Jurkat, Clone E6-1 (cell line): ENCODE measurements at places on chromosomes 11 and 22.

DNA sequence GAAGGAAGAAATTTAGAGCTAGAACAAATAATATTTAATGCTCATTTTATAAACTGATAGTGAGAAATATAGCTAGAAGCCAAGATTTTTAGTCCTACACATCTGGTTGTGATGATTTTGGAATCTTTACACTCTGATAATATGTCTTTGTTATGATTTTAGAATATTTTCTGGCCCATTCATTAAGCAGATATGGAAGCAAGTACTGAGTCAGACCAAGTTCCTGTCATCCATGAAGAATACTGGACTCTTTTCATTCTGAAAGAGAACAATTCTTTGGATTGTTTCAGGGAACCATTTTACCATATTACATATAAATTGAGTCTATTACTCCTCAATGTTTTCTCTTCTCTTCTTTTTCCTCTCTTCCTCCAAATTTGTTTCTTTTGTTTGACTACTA, 227.4 kb downstream of the TMEM135 start:
- DNase-seq, result no peak

DNA sequence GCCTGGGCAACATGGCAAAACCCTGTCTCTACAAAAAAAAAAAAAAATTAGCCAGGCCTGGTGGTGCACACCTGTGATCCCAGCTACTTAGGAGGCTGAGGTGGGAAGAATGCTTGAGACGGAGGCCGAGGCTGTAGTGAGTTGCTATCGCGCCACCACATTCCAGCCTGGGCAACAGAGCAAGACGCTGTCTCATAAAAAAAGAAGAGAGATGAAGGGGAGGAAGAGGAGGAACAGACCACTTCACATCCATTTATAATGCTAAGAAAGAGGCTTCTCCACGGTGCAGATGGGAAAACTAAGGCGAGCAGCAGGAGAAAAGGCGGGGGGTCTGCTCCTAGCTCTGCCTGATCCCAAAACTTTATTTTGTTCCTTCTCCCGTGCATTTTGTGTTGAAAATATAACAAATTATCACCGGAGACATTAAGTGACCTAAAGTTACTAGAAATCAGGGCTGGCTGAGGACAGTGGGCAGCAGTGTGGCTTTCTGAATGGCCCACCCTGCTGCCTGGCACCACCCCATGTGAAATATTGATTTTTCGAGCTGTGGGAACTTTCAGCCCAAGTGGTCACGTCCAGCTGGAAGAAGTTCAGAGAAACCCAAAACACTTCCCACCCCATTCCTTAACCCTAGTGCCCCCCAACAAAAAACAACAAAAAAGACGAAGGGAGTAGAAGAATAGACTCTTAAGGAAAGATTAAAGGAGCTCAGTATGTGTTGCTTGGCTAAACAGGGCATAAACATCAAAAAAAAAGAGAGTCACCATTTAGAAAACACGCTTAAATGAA, 9.5 kb downstream of the MYH9 start:
- DNase-seq, result no peak

DNA sequence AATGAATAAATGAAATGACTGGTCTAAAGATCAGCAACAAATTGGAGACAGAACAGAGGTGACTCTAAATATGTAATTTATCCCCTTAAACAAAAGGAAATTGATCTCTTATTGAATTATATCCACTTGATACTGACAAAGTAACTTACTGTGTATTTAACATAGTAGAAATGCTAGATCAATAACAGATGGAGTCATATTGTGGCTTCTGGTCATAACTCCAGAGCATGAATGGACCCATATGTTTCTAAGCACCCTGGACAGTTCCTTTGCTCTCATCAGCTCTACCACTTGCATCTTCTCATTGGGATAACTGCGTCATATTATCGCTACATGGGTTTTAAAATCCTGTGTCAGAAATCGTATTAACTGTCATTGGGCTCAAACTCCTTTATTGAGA, 222.3 kb downstream of the ETS1 start:
- peak; percentile 58 for DNase-seq

DNA sequence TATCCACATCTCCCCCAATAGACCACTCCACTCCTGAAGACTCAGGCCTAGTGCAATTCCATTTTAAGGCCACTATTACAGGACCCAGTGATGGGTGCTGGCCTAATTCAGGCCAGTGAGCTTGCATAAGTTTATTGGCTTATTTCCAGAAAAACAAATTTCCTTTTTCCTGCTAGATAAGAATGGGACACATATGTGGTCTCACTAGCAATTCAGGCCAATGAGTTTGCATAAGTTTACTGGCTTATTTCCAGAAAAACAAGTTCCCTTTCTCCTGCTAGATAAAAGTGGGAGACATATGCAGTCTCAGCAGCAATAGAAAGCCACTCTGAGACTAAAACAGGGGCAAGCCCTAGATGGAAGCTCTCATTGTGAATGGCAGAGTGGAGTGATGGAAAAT, 22.4 kb downstream of the ADM start:
- no peak for DNase-seq

DNA sequence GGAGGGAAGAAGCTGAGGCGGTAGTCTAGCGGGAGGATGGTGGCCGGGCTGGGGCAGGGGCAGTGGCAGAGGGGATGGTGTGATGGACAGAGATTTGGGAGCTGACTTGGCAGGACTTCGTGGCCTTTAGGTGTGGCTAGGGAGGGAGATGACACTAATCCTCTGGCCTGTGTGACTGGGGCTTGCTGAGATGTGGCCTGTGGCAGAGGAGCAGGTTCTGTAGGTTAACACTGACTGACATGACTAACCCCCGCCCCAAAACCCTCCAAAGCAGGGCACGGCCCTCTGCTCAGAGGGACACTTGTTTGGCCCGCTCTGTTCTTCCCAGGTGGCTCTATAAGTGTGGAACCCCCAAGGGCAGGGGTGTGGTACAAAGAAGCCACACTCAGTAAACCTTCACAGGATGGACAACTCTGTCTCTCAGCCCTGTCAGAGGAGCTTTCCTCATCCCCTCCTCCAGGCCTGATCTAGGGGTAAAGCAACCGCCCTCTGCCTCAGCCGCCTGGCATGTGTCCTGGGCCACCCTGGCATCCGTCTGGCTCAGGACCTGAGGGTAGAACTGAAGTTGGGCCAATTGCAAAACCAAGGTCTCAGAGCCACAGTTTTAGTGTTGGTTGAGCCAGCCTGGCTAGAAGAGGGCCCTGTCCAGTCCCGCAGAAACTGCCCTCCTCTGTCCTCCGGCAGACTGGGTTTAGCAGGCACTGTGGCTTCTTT, 15.6 kb downstream of the TOM1 start:
- no peak for DNase-seq

DNA sequence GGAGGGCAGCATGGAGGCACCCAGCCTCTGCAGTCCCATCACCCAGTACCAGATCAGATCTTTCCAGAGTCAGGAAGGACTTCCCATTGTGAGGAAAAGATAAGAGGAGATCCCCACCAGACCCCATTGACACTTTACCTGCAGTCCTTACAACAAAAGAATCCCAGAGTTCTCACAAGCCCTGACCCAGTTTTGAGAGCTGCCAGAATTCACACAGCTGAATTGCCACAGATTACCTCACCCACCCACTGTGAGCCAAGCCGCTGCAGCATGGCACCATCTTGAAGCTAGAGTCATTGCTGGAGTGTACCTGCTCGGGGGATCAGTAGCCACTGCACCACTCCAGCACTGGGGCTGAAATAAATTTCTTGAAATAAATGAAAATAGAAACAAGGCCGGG, 91.8 kb upstream of the UBASH3B start:
- no peak for DNase-seq

GRCh38 chr11:90134478-90135003, at the start of gene NAALAD2:
NAALAD2 (plus strand) TSS chr11:90134663; CDS start chr11:90134759, 96 bp downstream.
- DNase-seq, result no peak

DNA sequence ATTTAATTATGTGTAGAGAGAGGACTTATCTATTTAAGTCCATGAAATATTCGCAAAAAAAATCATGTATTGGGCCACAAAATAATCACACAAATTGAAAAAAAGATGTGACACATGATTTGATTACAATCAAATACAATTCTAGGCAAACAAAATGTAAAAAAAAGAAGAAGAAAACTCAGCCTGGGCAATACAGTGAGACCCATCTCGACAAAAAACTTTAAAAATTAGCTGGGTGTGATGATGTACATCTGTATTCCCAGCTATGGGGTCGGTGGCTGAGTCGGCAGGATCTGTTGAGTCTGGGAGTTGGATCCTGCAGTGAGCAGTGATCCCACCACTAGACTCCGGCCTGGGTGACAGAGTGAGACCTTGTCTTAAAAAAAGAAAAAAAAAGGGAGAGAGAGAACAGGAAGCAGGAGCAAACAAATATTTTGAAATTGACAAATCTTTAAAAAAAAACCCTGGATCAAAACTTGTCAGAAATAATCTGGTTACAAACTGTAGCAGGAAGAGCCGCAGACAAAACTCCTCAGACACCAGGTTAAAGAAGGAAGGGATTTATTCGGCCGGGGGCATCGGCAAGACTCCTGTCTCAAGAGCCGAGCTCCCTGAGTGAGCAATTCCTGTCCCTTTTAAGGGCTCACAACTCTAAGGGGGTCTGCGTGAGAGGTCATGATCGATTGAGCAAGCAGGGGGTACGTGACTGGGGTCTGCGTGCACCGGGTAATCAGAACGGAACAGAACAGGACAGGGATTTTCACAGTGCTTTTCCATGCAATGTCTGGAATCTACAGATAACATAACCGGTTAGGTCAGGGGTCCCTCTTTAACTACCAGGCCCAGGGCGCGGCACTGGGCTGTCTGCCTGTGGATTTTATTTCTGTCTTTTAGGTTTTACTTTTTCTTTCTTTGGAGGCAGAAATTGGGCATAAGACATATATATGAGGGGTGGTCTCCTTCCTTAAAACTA, 3.3 kb upstream of the TYMP start:
- no peak for DNase-seq

DNA sequence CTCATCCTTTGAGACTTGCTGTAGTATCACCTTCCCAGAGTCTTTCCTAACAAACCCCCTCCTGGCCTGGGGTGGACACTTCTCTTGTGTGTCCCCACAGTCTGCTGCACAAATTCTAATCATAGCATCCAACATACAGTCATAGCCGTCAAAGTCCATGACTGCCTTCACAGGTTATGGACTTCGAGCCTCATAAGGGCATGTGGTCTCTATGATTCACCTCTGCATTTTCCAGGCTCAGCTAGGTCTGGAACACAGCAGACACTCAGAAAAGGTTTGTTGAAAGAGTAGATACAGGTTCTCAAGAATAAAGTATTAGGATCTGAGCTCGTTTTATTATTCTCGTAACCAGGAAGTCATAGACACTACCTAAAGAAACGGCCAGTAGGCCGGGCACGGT, 13.2 kb upstream of the SCUBE2 start:
- no peak for DNase-seq

DNA sequence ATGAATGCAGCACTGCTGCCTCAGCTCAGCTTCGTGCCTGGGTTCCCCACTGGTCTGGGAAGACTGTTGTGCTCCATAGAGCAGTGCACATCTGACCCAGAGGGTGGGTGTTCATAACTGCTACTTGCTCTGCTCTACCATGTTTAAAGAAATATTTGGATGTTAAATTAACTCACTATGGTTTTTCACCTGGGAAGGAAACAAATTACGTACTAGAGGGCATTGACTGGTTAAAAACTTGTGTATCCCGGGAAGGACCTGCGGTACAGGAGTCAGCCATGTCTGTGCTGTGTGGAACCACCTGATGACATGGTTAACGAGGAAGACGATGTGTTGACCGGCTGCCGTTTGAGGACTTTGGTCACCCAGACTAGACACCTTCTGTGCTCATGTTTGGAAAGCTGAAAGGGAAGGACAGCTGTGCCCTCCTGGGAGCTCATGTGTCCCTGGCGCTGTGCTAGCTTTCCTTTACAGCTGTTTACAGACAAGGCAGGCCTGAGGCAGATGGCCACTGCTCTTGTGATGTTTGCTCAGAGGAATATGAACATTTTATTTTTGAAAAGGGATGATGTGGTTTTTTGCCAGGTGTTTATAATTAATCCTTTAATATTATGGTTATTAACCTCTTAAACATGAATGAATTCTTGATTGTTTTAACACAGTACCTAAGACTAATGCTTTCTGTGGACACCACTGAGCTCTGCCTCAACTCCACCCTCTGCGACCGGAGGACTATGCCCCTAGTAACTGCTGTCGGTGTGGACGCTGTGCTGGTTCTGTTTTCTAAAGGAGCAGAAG, 14.3 kb upstream of the AIFM3 start:
- no peak for DNase-seq

- no peak for DNase-seq
Measured at GRCh38 chr11:128496692-128497060, 90.7 kb downstream of the ETS1 start.

DNA sequence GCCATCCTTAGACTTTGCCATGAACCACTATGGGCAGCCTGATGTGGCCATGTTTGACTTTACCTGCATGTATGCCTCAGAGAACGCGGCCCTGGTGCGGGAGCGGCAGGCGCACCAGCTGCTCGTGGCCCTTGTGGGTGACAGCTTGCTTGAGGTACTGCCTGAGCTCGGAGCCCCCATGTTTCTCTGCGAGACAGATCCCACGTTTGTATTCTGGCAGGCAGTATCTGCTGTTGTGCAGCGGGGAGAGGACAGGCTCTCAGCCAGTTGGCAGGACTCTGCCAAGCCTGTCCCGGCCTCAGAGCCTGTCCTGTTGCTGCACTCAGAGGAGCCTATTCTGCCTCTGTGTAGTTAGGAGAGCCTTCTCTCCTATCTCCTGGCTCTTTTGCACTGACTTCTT, 109.9 kb downstream of the MICAL2 start:
- DNase-seq, result no peak

- DNase-seq, result no peak
Measured at GRCh38 chr11:65685981-65686380, 23.3 kb upstream of the RELA start.

- DNase-seq, result no peak
Measured at GRCh38 chr11:16364254-16364653, 7.9 kb upstream of the SOX6 start.

GRCh38 chr11:68665436-68665835, 18.9 kb upstream of the GAL start:
- no peak for DNase-seq

DNA sequence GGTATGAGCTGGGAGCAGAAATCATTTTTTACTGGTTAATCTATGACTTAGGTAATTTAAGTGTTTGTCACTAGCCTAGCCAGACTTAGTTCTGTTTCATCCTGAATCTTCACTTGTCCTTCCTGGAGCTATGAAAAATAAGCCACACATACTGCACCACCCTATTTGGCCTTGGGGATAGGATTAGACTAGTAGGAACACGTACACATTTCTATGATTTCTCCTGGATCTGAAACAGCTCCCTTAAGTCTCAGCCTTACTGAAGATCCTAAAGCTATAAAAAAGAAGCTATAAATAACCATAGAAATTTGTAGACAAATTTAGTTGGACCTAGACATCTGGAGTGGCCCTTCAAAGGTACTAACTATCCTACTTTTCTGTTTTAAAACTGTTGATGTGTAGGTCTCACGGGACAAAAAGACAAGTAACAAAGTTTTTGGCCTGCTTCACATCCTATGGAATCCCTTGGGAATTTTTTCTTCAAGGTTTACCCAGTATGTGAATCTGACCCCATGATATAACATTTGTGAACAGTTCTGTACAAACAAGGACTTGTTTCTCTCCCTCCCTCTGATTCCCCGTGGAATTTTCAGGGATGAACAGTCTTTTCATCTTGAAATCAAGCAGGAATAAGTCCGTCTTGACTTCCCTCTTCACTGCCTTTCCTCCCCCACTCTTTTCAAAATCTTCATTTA, 275.0 kb downstream of the FAM76B start:
- DNase-seq, result no peak

GRCh38 chr11:105538588-105538987, 71.3 kb upstream of the GRIA4 start:
- DNase-seq, result no peak

- peak; percentile 22 for DNase-seq
Measured at GRCh38 chr11:71129624-71130023, 122.8 kb downstream of the SHANK2 start.

GRCh38 chr22:47818496-47818895, 1056.0 kb downstream of the TBC1D22A start:
- no peak for DNase-seq
